Pons (tissue), 1 donor: ENCODE measurements at places on chromosomes 7 and 10.
A peak's percentile ranks its signal among the peaks of the same experiment; 100 is the strongest.

GRCh38 chr10:46240684-46241565, 45.9 kb upstream of the ANTXRL start:
- no peak for DNase-seq

- DNase-seq = no peak
Observed at GRCh38 chr10:27618036-27618615, 114.0 kb downstream of the RAB18 start.

DNA sequence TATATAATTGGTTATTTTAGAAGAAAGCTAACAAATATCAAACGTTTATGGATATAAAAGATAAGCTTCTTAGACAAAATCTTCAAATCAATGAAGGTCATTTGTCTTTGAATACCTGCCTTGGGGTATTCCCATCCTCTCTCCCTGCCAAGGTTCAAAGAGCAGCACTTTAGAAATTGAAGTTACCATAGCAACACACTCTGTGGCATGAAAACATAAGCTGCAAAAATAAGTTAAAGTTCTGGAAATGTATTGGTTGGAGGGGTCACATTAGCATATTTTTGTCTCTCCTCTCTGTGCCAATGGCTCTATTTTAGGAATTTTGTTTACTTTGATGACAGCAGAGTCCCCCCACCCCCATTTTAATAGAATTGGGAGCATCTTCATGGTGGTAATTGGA, 12.0 kb downstream of the ECHDC3 start:
- DNase-seq = no peak

GRCh38 chr7:83105948-83106347, 56.7 kb downstream of the PCLO start:
- DNase-seq = peak; percentile 21

- DNase-seq = no peak
Observed at GRCh38 chr7:158028971-158029370, 558.7 kb downstream of the PTPRN2 start.
